ENCODE measurements at places on chromosomes 7 and 10.

DNA sequence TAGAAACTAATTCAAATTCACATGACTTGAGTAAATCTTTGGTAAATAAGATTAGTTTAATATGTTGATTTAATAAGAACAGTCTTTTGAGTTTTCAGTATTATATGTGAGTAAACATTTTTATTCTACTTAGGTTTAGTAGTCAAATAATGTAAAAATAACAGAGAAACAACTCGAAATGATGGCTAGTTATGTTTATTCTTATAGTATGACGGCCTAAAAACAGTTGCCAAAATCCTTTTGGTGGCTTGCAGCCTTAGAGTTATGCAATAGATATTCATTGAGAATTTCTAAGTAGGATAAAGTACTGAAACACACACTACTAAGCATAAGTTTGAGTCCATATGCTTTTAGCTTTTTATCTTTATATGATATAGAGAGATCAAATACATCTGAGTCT, 184.8 kb downstream of the GNAI1 start:
- no peak for DNase-seq

DNA sequence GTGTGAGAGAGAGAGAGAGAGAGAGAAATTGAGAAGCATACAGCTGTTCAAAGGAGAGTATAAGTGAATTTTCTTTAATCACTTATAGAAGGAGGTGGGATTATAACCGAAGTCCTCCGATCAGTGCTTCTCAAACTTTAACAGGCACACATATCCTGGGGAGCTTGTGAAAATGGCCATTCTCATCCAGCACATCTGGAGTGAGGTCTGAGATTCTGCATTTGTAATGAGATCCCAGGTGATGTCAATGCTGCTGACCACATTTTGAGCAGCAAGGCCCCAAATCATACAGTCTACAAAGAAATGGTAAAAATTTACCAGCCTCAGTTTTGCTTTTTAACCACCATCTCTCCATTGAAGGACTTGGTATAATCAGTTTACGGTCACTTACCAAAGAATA, 219.0 kb downstream of the PTEN start:
- DNase-seq = no peak

DNA sequence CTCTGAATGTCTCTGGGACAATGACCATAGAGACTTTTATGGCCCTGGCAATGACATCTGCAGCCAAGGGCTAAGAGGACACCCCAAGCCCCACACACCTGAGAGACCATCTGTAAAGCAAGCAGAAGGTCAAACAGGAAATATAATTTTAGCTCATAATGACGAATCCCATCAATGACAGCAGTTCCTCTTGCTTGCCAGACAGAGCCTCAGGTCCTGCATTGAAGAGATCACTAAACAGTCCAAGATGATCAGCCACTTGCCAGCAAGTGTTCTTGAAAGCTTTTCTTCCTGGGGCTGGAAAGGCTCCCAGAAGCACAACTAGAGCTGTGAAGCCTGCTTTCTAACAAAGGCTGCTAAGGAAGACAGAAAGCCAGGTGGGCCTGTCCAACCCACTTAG, 993.7 kb upstream of the AUTS2 start:
- DNase-seq = no peak

- DNase-seq = no peak
Observed at GRCh38 chr10:126006906-126007305, 110.5 kb downstream of the FANK1 start.

GRCh38 chr7:676246-676971, 50.1 kb upstream of the DNAAF5 start:
- DNase-seq = no peak

DNA sequence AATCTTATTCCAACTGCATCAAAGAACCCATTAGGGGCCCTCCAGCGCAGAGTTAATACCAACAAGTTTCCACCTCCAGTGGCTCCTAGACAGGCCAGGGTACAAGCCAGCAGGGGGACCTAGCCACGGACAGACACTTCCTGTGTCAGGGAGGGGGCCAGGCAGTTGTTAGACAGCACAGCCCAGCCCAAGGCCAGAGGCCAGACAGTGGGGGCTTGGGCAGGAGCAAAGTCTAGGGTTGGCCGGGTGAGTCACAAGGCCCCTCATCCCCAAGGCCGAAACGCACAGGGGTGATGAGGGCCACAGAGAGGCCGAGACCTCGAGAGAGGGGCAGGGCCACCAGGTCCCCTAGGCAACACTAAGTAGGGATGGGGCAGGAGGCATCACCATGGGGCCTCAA, 19.3 kb upstream of the OPTN start:
- DNase-seq = no peak

DNA sequence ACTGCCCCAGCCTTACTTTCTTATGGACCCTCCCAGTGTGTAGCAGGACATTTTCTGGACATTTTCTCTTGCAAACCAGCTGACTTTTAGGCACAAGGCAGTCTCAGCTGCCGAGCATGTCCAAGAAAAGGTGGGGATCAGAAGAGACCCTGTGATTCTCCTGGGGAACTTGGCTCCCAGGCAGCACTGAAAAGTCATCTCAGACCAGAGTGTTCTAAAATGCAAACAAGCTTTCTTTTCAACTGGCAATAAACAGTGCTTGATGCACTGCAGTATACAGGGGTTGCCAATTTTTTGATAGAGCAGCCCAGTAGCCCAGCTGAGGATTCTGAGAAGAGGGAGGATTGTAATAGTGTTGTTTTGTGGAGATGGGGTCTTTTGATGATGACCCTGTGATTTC, 168.0 kb upstream of the PHYHIPL start:
- no peak for DNase-seq

DNA sequence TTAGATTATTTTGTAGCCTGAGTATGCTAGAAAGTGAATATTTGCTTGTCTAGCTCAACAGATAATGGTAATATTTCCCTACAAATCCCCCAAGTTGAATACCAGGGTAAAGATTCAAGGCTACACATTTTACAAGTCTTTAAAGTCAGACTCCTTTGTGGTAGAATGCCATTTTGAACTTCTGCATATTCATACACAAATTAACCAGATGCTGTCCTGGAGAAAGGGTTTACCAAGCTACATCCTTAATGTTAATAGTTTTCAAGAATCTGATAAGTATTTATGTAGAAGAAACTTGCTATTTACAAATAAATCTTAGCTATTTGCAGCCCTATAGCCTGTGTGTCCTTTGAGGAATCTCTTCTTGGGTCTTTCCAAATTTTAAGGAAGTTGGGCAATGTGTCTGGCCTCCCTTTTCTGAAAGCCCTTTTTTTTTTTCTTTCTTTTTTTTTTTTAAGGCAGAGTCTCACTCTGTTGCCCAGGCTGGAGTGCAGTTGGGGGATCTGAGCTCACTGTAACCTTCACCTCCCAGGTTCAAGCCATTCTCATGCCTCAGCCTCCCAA, 82.6 kb downstream of the CPEB3 start:
- no peak for DNase-seq

DNA sequence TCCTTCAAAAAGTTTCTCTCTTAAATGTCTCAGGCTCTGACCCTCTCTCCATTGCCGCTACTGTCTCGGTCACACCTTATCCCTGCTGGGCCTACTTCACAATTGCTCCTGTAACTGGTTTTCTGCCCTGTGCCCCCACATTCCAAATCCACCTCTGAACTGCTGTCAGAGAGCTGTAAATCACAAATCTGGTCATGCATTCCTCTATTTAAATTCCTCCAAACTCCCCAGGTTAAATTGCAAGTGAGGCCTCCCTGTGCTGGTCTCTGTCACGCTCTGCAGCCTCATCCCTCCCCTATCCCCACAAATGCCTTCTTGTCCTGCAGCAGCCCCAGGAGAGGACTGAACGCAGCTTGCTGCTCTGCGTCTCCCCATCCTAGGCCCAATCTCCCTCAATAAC, 40.4 kb upstream of the CDCA7L start:
- no peak for DNase-seq

- no peak for DNase-seq
Observed at GRCh38 chr10:72276421-72277339, 3.0 kb downstream of the DDIT4 start.

- DNase-seq = no peak
Observed at GRCh38 chr7:116224492-116225098, 14.3 kb downstream of the TES start.

DNA sequence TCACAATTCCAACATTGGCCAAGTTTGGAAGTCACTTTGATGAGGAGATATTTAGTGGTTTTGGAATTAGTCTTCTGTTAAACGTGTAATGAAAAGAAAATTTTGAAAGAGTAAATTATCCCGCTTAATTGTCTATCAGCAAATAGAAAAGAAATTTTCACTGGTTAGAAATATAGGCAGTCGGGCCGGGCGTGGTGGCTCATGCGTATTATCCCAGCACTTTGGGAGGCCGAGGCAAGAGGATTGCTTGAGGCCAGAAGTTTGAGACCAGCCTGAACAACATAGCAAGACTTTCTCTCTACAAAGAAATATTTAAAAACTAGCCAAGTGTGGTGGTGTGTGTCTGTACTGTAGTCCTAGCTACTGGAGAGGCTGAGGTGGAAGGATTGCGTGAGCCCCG, 13.4 kb downstream of the CNTNAP2 start:
- no peak for DNase-seq

DNA sequence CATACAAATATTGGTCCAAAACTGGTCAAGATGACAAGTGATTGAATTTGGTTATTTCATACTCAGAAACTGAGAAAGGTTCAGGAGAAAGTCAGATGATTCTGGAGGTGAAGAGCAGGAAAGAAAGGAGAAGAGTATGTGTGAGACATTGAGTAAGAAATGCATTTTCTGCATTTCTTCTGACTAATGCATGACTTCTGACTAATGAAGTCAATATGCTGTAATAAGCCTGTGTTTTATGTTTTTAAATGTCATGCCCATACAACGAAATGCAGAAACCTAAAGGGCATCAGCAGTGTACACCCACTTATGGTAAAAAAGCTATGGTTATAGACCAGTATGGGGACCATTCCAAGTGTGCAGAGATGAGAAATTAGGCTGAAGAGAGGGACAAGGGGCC, 1227.8 kb upstream of the SORCS1 start:
- no peak for DNase-seq

GRCh38 chr10:11014671-11015445, 2.8 kb upstream of the CELF2 start:
- DNase-seq = peak; percentile 25

- DNase-seq = no peak
Observed at GRCh38 chr10:124225467-124226270, 132.3 kb upstream of the CHST15 start.
